Ascending aorta (tissue), 2 donors: ENCODE measurements at places on chromosomes 1 and 21. TPM values are rescaled to one million over a fixed set of nuclear protein-coding genes. Genes with fewer than 3 reads are reported as not detected.

The CDK18 gene
- total RNA-seq: 70.0 TPM

The RAB3B gene
- not detected for total RNA-seq

The CAPN8 gene
- total RNA-seq: not detected

The LPAR3 gene
- total RNA-seq: not detected

The ANKRD34A gene
- total RNA-seq: 13.6 TPM

The IL24 gene
- total RNA-seq: not detected

The LCE6A gene
- total RNA-seq: not detected

The DHRS3 gene
- 39.4 TPM for total RNA-seq

The A3GALT2 gene
- total RNA-seq: not detected

The C1orf94 gene
- not detected for total RNA-seq

The LSS gene
- total RNA-seq: 49.4 TPM

The GIPC2 gene
- total RNA-seq: 0.64 TPM

The CHIA gene
- total RNA-seq: not detected

The MRAP gene
- not detected for total RNA-seq

The SLC25A34 gene
- 5.7 TPM for total RNA-seq

The S100A7A gene
- total RNA-seq: not detected

The SPATA46 gene
- total RNA-seq: not detected

The RCSD1 gene
- 36.8 TPM for total RNA-seq

The MAP10 gene
- 0.85 TPM for total RNA-seq

The SLC16A1 gene
- 31.8 TPM for total RNA-seq

The ITLN1 gene
- total RNA-seq: 2.2 TPM

The S100B gene
- total RNA-seq: 0.53 TPM

The XCL1 gene
- not detected for total RNA-seq

The OR10J1 gene
- not detected for total RNA-seq

The ZNF124 gene
- 33.1 TPM for total RNA-seq

The OR2L3 gene
- not detected for total RNA-seq

The KCNE2 gene
- total RNA-seq: not detected

The EDN2 gene
- not detected for total RNA-seq

The SEC16B gene
- 8.6 TPM for total RNA-seq

The GBP4 gene
- 6.6 TPM for total RNA-seq

The CELA2B gene
- total RNA-seq: not detected

The SYTL1 gene
- 0.21 TPM for total RNA-seq

The KIFAP3 gene
- 12.6 TPM for total RNA-seq

The PBX1 gene
- 37.4 TPM for total RNA-seq

The DMRTA2 gene
- not detected for total RNA-seq

The COL11A1 gene
- not detected for total RNA-seq
